ENCODE measurements at places on chromosomes 2 and 18.

DNA sequence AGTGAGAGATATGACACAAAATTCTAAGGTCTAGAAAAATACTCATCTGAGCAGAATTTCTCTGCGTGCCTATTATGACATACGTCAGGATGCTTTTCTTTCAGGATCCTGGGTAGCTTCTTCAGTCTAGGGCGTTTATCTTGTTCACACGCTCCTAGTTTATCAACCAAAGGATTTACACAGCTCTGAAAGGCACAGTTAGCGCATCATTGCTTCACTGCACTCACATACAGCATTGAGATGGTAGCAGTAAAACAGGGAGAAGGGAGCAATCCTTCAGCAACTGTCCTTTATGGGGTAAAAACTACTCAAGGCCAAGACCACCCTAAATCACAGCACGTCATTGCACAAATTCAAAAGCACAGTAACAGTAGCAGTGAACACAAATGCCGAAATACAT is 222.8 kb downstream of the SUCLG1 start:
- no peak for DNase-seq

DNA sequence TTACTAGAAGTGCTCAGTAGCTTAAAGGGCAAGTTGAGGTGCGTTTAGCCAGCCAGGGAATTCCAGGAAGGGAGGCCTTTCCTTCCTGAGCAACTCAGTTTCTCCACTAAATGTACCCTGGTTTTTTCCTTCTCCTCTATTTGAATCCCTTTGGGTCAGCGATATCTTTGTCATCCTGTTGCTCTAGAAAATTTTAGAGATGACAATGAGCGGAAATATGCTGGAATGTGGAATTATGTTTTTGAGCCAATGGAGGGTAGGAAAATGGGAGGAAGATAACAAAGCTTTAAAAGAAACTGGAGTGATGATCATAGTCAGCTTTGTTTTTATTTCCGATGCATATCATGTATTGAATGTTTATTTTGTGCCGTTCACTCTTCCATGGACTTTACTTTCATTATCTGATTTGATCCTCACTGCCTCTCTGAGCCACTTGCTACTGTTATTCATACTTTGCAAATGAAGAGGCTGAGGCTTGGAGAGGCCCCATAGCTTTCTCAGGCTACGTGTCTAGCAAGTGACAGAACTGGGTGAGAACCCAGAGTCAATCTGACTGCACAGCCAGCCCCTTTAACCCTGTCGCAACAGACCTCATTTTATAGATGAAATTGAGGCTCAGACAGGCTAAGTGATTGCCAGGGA is 67.3 kb downstream of the NTSR2 start:
- DNase-seq = no peak

GRCh38 chr18:23437357-23438045 is 15.6 kb upstream of the RIOK3 start:
- DNase-seq = peak; percentile 89

- peak; percentile 54 for DNase-seq
Observed at GRCh38 chr2:143513081-143513480, 383.9 kb downstream of the ARHGAP15 start.

- DNase-seq = no peak
Observed at GRCh38 chr2:208545403-208546042, 138.9 kb downstream of the PTH2R start.
